ENCODE measurements at places on chromosomes 1 and 21. TPM values are rescaled to one million over a fixed set of nuclear protein-coding genes. Genes with fewer than 3 reads are reported as not detected.

The BMP8A gene
- not detected for total RNA-seq

DNA sequence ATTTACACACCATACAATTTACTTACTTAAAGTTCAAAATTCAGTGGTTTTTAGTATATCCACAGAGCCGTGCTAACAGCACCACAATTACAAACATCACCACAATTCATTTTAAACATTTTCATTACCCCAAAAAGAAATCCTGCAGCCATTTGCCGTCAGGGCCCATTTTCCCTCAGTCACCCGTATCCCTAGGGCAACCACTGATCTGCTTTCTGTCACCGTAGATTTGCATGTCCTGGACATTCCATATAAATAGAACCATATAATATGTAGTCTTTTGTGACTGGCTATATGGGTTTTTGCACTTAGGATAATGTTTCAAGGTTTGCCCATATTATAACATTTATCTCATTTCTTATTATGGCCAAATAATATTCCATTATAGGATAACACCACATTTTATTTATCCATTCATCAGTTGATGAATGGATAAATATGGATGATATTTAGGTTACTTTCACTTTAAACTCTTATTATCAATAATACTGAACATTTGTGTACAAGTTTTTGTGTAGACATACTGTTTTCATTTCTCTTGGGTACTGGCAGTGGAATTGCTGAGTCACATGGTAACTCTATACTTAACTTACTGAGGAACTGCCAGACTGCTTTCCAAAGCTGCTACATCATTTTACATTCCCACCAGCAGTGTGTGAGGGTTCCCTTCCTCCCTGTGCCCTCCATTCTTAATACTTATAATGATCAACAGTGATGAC, 68.9 kb downstream of the ST3GAL3 start:
- peaks cover 8% of the 10 kb centered on the region for H3K4me1 ChIP-seq
- no peak overlapping the region for H3K4me3 ChIP-seq
- DNase-seq: no peak
- peaks cover 51% of the 10 kb centered on the region for H3K36me3 ChIP-seq
- H3K27ac ChIP-seq: no peak overlapping the region
- no peaks in the 10 kb centered on the region for H3K27me3 ChIP-seq

The IRF6 gene
- total RNA-seq: 0.14 TPM

GRCh38 chr1:87560601-87561360, 232.1 kb downstream of the LMO4 start:
- no peak overlapping the region for H3K27ac ChIP-seq
- H3K4me1 ChIP-seq: no peaks in the 10 kb centered on the region
- no peak for DNase-seq
- H3K27me3 ChIP-seq: no peaks in the 10 kb centered on the region
- H3K4me3 ChIP-seq: no peak overlapping the region

DNA sequence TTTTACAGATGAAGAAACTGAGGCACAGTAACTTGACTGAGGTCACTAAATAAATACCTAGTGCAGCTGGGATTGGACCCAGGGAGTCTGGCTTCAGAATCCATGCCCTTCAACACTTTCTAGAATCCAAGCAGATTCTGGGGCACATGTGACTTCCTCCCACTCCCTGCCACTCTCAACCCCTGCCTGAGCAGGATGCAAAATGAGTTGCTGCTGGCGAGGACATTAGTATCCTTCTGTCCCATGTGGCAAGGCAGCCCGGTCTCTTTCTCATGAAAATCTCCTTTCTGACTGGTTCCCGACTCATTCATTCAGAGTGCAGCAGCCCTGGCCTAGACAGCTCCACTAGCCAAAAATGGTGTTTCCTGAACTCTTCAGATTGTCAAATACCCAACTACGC, 28.4 kb downstream of the TNNT2 start:
- no peak overlapping the region for H3K27ac ChIP-seq
- no peak for DNase-seq
- H3K36me3 ChIP-seq: no peaks in the 10 kb centered on the region
- H3K4me3 ChIP-seq: no peak overlapping the region
- peaks cover 23% of the 10 kb centered on the region for H3K27me3 ChIP-seq

DNA sequence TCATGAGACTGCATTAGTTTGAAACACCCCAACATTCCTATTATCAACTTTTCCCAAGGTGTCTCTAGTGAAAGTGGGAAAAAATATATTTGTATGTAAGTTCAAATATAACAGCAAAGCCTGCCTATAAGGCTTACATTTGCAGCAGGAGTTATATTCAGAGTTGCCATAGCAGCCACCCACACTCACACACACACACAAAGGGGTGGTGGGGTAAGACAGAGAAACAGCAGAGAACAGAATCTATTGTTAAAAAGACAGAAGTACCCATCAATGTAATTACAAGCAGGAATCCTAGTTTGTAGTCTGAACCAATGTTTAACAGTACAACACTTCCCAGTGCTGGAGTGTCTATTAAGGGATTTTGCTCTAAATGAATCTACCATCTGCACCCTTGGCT, 55.0 kb downstream of the PLPPR5 start:
- no peaks in the 10 kb centered on the region for H3K36me3 ChIP-seq
- H3K27me3 ChIP-seq: no peaks in the 10 kb centered on the region
- no peaks in the 10 kb centered on the region for H3K4me1 ChIP-seq
- no peak overlapping the region for H3K4me3 ChIP-seq
- no peak overlapping the region for H3K27ac ChIP-seq
